Endothelial cell (in vitro differentiated cells): ENCODE measurements at places on chromosomes 7 and 10. TPM values are rescaled to one million over a fixed set of nuclear protein-coding genes. Genes with fewer than 3 reads are reported as not detected.

DNA sequence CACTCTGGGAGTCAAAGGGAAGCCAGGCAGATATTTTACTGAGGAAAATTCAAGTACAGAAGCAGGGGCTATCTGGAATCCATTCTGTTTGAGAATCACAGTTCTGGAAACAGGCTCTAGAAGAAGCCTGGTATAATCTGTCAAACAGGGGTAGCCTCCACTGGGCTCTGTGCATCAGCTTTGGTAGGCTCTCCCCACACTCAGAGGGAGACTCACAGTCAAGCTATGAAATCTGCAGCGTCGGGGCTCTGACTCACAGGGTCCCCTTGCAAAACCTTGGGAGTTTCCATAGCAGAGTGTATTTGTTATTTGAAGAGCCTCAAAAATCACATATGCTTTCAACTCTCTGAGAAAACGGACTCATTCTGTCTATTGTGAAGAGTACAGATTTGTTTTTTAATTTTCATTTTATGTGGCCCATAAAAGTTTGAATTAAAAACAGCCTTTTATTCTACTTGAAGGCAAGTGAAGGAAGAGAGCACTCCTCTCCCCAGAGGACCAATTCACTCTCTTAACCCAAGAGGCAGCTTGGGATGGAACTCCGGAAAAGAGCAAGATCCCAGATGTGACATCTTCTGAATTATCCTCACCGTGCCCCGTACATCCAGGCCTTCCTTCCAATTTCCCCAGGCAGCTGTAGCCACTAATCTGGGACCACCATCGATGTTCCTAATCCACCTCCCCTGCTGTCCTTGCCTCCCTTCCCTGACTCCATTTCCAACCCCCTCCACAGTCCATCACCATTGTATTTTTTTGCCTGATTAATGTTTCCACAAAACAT lies 590.9 kb upstream of the MGMT start:
- H3K4me1 ChIP-seq = no peaks in the 10 kb centered on the region
- H3K4me3 ChIP-seq = no peak overlapping the region
- H3K27ac ChIP-seq = no peak overlapping the region
- H3K36me3 ChIP-seq = no peaks in the 10 kb centered on the region
- DNase-seq = no peak

DNA sequence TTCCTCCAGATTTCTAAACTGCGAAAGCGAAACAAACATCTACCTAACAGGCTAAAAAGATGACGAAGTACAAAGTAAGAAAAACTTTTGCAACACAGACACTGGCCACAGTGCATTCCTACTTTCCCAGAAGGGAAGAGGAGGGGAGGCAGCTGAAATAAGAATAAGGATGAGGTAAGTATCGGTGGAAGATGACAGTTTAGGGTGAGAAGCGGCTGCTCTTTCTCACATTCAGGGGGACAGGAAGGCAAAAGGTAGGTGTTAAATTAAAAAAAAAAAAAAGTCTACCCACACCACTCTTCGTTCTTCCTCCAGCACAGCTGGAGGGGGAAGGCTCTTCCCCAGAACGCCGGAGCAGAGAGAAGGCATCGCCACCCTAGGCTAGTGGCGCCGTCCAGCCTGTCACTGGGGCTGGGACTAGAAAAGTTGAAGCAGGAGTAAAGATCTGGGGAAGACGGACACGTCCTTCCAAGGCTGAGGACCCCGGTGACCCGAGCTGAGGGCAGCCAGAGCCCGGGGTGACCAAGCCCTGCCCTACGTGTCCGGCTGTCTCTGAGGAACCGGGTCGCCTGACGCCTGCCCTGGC lies 846 bp downstream of the DNAJC1 start:
- H3K4me3 ChIP-seq = peak overlapping the region; percentile 95
- H3K4me1 ChIP-seq = peaks cover 12% of the 10 kb centered on the region
- peaks cover 4% of the 10 kb centered on the region for H3K36me3 ChIP-seq
- peak overlapping the region; percentile 81 for H3K27ac ChIP-seq

DNA sequence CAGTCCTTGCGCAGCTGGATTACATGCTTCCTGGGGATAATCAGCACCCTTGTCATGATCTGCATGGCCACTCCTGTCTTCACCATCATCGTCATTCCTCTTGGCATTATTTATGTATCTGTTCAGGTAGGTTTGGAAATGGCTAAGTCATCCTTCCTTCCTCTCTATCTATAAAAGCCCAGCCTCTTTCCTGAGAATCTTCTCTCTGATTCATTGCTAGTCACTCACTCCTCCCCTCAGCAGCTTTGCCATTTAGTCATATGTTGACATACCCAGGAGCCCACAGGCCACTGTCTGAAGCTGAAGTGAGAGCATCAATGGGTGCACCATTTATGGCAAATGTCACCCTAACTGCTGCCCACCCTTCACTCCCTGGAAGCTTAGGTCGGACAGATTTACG lies 52.0 kb downstream of the ABCC2 start:
- peaks cover 10% of the 10 kb centered on the region for H3K4me1 ChIP-seq
- peaks cover 19% of the 10 kb centered on the region for H3K36me3 ChIP-seq
- peaks cover 9% of the 10 kb centered on the region for H3K27me3 ChIP-seq
- no peak overlapping the region for H3K4me3 ChIP-seq
- no peak for DNase-seq

DNA sequence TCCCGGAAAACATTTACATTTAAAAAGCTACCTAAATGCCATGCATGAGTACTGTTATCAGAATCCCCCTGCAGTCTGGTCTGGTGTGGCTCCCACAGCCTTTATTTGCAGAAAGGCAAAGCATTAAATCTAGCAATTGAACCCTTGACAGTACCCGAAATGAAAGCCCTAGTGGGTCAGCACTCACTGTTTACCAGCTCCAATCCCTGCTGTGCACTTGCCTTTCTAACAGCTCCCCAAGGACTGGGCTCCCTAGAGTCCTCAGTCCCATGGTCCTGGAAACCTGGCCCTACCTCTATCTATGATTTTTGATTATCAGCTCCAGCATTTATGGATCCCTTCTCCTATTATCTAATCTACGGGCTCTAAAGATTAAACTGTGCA lies 1.9 kb upstream of the MACC1 start:
- no peak for DNase-seq
- no peak overlapping the region for H3K4me3 ChIP-seq
- no peaks in the 10 kb centered on the region for H3K36me3 ChIP-seq

DNA sequence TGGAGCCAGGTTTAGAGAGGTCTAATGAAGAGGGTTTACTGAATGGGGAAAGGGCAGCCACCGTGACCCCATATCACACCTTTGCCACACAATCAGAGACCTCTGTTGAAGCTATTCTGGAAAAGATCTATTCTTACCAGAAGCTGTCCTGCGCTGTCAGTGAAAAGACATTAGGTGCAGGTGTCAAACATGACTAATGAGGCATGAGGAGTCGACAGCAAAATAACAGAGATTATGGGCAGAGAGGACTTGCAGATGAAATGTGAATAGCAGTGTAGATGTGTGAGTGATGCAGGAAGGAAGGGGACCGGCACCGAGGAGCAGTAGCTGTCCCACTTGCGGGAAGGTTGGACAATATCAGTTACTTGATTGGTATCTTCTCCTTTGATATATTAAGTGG lies 627.7 kb upstream of the GALNT17 start:
- no peak for DNase-seq
- H3K27ac ChIP-seq = no peak overlapping the region
- H3K4me1 ChIP-seq = peaks cover 8% of the 10 kb centered on the region
- no peaks in the 10 kb centered on the region for H3K36me3 ChIP-seq
- H3K27me3 ChIP-seq = peaks cover 3% of the 10 kb centered on the region

GRCh38 chr7:55568613-55569268 lies 3.6 kb downstream of the VOPP1 start:
- peaks cover 4% of the 10 kb centered on the region for H3K36me3 ChIP-seq
- DNase-seq = no peak
- H3K4me1 ChIP-seq = peaks cover 39% of the 10 kb centered on the region
- peaks cover 8% of the 10 kb centered on the region for H3K27me3 ChIP-seq
- no peak overlapping the region for H3K27ac ChIP-seq

GRCh38 chr7:91289633-91290254 lies 25.5 kb downstream of the FZD1 start:
- H3K27ac ChIP-seq = no peak overlapping the region
- no peaks in the 10 kb centered on the region for H3K36me3 ChIP-seq
- H3K4me1 ChIP-seq = no peaks in the 10 kb centered on the region
- DNase-seq = no peak

The CFAP70 gene
- total RNA-seq = 1.7 TPM

The CYP2C8 gene
- total RNA-seq = 0.87 TPM

The TLX1 gene
- 31.0 TPM for total RNA-seq

The VAX1 gene
- total RNA-seq = 26.3 TPM
